Activated CD8-positive, alpha-beta memory T cell treated with anti-CD3 and anti-CD28 coated beads for 4 hours (primary cell): ENCODE measurements at places on chromosomes 3 and 15.
A peak's percentile ranks its signal among the peaks of the same experiment; 100 is the strongest.

- DNase-seq = no peak
Observed at GRCh38 chr3:197495999-197496745, 59.6 kb downstream of the BDH1 start.

- DNase-seq = no peak
Observed at GRCh38 chr3:40829876-40830275, 305.1 kb downstream of the ZNF621 start.

DNA sequence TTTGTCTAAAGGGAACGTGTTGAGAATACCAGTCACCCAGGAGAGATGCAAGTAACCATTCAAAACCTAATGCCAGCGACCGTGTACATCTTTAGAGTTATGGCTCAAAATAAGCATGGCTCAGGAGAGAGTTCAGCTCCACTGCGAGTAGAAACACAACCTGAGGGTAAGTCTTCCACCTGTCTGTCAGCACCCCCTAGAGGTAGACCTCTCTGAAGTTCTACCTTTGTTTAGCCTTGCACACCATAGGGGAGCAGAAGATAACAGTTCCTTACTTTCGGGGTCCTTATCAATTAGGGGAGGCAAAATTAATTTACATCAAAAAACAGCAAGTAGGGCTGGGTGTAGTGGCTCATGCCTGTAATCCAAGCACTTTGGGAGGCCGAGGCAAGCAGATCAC is 124.4 kb downstream of the HCN4 start:
- no peak for DNase-seq

DNA sequence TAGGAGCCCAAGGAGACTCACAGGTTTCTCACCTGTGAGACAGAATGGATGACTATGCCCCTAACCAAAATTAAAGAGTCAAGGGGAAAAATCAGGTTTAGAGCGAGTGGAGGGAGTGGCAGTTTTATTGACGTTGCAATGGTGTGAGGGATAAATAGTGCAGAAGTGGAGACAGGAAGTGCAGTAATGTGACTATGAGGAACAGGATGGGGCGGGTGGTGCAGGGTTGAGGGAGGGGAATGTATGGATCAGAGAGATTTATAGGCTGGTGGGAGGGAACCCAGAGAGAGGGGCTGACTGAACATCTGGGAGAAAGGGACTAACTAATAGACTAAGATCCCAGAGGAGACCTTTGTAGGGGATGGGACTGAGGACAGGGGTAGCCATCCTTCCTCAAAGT is 26.5 kb downstream of the EIF2AK4 start:
- DNase-seq = no peak

DNA sequence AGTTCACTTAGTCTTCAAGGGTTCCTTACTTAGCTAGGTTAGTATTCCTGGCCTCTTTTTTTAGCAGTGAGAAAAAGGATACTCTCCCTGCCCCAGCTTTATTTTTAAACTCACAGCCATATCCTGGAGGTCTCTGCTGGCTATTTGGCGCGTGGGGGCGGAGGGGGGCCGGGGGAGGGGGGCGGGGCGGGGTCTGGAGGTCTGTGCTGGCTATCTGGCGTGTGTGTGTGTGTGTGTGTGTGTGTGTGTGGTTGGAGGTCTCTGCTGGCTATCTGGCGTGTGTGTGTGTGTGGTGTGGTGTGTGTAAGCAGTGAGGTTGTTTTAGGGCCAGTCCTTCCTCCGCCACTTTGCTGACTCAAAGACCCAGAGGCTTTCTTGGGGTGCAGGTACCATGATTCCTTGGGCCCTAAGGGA is 579 bp upstream of the PLAAT1 start:
- DNase-seq = no peak

GRCh38 chr3:114685161-114685560 is 391.3 kb downstream of the TIGIT start:
- no peak for DNase-seq

DNA sequence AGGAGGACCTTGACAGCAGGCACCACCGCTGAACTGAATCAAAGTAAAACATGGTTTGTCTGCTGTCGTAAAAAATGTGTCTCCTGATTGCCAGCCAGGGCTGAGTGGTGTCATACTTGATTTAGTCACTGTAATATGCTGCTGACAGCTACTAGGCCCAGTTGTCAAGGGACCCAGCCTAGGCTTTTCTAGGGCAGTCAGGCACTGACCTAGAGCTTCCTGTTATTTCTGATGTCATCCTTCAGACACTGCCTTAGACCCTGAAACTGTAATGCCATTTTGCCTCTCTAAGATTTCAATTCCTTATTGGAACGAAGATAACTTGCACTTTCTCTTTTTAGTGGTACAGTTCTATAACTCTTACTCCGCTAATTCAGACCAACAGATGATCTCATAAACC is 2.6 kb upstream of the MRPL3 start:
- no peak for DNase-seq

DNA sequence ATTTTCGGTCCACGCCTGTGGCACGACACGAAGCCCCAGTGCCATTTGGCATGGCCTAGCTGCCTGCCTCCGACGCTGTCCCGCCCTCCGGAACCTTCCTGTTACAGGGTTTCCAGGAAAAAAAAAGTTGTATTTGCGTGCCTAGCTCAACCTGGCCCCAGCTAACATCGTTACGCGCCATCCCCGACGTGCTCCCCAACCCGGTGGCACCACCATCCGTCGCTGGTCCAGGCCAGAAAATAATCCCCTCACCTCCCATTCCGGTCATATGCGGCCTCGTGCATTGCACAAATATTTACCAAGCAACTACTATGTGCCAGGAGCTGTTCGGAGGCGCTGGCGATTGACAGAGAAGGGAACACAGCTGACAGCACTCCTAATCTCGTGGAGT is 1.4 kb upstream of the CYP1A1 start:
- no peak for DNase-seq

DNA sequence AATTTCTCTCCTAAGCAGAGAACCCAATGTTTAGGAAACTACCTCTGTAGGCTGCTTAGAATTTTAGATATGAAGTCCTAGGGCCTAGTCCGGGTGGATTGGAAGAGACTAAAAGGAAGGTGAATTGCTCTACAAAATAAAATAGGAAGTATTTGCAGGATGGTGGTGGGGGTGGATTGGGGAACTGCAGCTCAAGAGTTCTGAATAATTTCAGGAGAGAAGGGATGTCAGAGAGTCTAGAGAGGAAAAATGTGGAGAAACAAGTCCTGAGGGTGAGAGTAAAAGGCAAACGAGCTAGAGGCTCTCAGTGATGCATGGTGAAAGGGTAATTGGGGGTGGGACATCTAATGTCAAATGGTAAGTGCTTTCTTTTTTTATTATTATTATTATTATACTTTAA is 10.2 kb upstream of the CP start:
- DNase-seq = no peak

GRCh38 chr3:186492385-186492984 is 51.7 kb downstream of the CRYGS start:
- DNase-seq = no peak

DNA sequence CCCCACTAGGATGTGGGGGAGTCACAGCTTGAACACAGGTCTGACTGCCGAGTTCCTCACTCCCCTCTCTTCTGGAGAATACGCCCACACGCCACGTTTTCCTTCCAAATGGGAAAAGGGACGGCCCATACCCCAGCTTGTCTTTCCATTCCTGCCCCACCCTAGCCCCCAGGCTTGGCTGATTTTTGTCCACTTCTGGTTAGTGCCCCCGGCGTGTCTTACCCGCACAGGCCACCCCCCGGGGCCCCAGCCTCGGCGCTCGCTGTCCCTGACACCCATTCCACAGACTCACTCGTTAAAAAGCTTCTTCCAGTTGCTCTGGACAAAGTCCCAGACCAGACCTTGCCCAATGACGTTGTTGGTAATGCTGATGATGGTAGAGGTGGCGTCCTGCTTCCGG is 14.5 kb downstream of the MESP2 start:
- no peak for DNase-seq

DNA sequence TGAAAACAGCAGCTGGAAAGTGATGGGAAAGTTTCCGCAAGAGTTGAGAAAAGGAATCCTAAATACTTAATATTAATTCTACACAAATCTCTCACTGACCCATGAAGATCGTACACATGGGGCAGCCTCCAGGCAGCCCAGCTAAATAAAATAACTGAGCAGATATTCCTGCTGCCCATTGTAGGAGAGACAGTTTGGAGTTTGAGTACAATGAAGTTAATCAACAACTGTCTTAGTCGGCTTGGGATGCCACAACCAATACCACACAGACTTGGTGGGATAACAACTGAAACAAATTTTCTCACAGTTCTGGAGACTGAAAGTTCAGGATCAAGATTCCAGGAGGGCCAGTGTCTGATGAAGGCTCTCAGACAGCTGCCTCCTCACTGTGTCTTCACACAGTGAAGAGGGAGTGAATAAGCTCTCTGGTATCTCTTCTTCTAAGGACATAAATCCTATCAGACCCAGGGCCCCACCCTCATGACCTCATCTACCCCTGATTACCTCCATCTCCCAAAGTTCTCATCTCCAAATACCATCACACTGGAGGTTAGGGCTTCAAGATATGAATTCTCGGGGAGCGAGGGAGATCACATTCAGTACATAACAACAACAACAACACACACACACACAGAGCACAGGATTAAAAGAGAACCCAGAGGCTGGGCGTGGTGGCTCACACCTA is 9.7 kb downstream of the TRPM7 start:
- no peak for DNase-seq

- no peak for DNase-seq
Observed at GRCh38 chr15:52440946-52441345, 87.7 kb downstream of the MYO5A start.

DNA sequence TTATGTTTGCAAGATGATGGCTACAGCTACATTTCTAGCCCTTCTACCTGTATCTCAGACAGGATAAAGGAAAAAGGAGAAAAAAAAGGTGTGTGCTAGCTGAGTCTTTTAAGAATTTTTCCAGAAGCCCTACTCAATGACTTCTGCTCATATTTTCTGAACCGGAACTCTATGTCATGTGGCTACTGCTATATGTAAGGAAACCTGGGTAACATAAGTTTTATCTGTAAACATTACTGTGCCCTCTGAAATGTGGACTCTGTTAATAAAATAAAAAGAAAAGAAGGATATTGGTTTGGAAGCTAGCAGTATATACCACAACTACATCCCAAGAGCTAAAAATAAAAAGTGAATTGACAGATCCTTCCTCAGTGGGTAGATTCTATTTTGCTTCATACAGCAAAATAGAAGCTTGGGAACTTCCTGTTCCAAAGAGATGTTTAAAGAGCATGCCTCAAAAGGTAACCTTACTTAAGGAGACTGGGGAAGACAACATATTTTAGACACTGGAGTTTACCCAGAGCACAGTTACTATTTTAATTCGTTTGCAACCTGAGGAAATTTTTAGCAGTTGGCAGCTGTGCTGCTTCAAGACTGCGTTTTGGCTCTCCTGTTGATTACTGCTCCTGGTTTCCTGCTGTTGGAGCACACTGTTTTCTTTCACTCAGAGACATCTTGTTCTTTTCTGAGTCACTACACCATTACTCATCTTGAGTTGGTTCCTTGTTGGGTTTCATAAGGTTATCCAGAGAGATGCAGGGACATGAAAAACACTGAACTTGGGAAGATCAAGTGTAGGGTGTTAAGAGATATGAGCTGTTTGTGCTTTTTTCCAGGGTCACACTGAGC is 280.7 kb downstream of the NFKBIZ start:
- no peak for DNase-seq

- DNase-seq = no peak
Observed at GRCh38 chr15:63902671-63903035, 68.9 kb upstream of the HERC1 start.

DNA sequence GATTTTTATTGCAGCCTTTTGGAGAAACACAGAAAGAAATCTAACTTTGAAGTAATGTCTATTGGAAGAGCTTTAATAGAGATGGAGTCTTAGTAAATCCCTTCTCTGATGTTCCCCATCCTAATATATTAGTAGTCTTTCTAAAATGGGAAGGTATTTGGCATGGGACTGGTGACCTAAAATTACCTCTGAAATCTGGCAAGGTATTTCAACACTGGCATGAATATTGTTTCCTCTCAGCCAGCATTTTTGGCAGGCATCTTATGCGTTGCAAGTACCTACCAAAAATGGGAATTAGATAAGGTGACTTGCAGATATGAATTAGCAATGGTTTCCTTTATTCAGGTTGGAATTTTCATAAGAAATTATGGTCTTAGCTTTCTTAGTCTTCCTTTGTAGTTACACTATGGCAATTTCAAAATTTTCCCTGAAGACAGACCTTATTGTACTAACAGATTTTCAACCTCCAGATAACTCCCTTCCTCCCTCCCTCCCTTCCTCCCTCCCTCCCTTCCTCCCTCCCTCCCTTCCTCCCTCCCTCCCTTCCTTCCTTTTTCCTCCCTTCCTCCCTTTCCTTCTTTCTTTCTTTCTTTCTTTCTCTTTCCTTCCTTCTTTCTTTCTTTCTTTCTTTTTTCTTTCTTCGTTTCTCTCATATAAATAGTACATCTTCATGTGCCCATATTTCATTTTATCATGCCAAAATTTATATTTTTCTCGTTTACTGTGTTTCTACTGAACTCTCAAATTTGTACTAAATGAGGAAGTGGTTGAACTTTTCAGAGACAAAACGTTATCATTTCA is 168.2 kb upstream of the KCNMB2 start:
- no peak for DNase-seq

- DNase-seq = no peak
Observed at GRCh38 chr3:111690242-111690641, 95.1 kb upstream of the ZBED2 start.

DNA sequence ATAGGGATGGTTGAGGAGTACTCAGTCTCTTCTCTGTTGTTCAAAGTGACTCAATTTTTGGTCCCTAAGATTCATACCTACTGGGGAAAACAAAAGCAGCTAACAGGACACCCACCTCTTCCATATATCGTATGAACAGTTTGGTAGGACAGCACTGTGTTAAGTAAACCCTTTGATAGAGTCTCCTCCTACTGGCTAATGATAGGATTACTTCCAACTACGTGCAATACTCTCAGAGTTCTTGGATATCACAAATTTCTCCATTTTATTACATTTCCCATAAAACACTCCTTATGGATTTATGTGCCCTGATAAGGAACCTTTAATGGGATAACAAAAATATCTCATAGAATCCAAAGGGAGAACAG is 200.2 kb upstream of the GOLGA6L4 start:
- no peak for DNase-seq

DNA sequence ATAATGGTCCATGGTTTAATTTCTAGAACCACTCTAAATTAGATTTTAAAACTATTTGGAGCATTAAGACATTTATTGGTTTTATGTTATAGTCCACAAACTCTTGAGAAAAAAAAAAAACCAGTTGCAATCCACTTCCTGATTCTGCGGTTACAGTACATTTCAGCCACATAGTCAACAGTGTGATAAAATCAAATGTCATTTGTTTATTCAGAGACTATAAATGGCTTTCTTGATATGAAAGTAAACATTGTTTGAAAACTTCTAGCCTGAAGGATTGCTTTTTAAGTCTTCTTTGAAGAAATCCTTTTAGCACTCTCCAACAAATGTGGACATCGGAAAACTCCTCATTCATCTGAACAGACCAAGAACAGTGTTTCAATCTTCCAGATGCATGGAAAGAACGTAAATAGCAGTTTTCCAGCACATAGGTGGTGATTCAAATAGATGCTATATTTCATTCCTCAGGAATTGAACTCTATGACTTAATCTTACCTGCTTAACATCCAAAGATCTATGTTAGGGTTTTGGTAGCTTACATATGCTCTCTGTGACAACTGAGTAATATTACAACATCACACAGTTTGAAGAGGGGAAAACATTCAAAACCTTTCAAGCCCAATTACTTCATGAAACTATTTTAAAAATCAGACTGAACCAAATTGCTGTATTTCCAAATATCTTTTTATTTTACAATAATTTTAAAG is 87.8 kb upstream of the UBE2E2 start:
- no peak for DNase-seq

- peak; percentile 50 for DNase-seq
Observed at GRCh38 chr15:92906563-92907081, 6.5 kb downstream of the CHD2 start.
